ENCODE measurements at places on chromosomes 3 and 15. TPM values are rescaled to one million over a fixed set of nuclear protein-coding genes. Genes with fewer than 3 reads are reported as not detected.

The EPHA3 gene
- not detected for total RNA-seq

The LRRC34 gene
- not detected for total RNA-seq

The ZBED2 gene
- 0.20 TPM for total RNA-seq

The UBAP1L gene
- total RNA-seq: 0.37 TPM

The LRRC28 gene
- total RNA-seq: 26.7 TPM

The GOLGA8B gene
- 8.5 TPM for total RNA-seq

The CNTN6 gene
- total RNA-seq: not detected

The SSUH2 gene
- total RNA-seq: 0.37 TPM

The LTK gene
- not detected for total RNA-seq

The A4GNT gene
- total RNA-seq: not detected

The CD200R1 gene
- total RNA-seq: not detected

The INSYN1 gene
- 0.53 TPM for total RNA-seq
